ENCODE measurements at places on chromosomes 7 and 10.
A peak's percentile ranks its signal among the peaks of the same experiment; 100 is the strongest.

DNA sequence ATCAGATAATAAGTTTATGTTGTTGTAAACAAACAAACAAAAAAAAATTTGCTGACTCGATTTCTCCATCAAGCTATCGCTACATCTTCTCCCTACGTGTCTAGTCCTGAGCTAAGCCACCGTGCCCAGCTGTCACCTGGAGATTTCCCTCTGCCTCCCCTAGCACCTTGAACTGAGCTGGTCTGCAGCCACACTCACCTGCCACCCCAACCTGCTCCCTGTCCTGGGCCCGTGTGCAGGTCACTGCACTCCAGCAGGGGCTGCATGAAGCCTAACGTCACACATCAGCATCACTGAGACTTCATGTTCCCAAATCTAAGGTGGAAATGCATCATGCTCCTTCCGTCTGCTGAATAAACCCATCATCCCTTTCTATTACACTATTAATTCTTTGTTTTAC is 44.4 kb downstream of the TEX36 start:
- DNase-seq: no peak

- no peak for DNase-seq
These were observed 176.4 kb downstream of the AHR start for GRCh38 chr7:17474724-17475344.

DNA sequence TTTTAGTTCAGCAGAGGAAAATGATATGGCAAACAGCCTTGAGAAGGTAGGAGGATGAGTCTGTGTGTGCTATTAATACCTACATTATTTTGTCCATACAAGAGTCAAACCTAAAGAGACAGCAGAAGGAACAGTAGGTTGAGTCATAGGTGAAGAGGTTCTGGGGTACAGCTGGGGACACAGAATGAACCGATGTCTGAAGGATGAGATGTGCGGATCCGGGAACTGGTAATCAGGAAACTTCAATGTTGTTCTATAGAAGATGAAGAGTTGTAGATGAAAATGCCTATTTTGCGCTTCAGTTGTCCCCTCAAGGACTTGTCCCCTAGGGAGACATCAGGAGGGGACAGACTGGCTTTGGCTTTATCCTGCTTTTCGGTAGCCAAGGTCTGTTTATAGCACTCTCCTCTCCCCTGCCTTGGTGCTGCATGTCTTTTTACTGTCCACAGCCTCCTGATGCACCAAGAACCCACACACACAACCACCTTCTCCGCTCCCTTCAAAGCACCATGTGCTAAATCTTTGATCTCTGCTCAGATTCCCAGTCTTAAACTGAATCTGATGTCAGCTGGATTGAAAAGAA is 94.6 kb downstream of the GNAT3 start:
- no peak for DNase-seq

DNA sequence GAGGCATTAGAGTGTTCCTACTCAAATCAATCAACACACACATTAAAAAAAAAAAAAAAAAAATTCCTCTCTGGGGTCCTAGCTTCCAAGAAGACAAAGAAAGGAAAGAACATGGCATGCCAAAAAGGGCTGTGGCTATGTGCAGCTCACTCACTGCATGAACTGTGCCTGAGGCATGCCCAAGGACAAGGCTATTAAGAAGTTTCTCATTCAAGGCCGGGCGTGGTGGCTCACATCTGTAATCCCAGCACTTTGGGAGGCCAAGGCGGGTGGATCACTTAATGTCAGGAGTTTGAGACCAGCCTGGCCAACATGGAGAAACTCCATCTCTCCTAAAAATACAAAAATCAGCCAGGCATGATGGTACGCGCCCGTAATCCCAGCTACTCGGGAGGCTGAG is 41.9 kb upstream of the PPP3CB start:
- no peak for DNase-seq

DNA sequence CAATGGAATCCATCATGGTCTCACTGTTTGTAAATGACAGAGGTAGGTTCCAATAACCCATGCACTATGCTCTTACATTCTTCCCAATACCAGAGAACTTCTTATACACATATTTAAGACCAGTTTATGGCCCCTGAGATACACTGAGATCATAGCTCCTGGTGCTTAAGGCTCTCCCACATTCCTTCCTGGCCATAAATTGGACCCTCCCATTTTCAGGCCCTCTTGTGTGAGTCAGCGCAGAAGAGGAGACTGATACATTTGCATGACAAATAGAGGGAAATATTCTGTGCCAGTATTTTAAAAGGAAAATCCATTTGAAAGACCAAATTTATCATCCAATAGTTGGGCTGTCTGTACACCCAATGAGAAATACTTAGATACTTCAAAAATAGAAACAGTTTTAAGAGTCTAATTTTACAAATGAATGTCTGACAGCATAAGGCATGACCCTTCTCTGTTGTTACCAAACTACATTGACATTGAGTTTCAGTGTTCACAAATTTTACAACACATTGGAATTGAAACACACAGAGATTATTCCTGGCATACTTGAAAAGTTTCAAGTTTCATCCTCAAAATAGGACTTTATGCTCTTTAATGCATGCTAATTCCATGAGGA is 35.3 kb downstream of the SLC16A9 start:
- peak; percentile 33 for DNase-seq

GRCh38 chr7:143906895-143907294 is 4.9 kb upstream of the TCAF1 start:
- DNase-seq: no peak

DNA sequence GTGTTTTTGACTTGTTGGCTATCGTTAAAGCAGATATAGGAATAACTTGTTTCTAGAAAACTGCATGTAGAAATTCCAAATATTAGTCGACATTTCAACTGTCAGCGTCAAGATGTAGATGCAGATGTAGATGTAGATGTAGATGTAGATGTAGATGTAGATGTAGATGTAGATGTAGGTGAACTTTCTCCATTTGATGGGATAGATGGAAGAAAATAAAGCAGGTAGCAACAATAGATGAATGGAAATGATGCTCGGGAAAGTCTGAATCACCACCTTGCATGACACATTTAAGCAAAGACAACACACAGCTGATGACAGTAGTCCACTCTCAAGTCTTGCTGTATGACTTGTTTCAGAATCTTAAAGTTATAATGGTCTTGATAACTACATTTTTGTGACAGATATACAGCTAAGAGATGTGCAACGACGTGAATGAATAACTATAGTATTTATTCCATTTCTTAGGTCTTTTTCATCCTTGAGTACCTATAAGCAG is 53.5 kb downstream of the SND1 start:
- no peak for DNase-seq

- peak; percentile 20 for DNase-seq
These were observed 24.3 kb downstream of the FAM20C start for GRCh38 chr7:216360-217300.

- DNase-seq: no peak
These were observed 100.6 kb downstream of the ICA1 start for GRCh38 chr7:8161364-8161828.

- no peak for DNase-seq
These were observed 167.8 kb downstream of the RAMP3 start for GRCh38 chr7:45325378-45325777.

DNA sequence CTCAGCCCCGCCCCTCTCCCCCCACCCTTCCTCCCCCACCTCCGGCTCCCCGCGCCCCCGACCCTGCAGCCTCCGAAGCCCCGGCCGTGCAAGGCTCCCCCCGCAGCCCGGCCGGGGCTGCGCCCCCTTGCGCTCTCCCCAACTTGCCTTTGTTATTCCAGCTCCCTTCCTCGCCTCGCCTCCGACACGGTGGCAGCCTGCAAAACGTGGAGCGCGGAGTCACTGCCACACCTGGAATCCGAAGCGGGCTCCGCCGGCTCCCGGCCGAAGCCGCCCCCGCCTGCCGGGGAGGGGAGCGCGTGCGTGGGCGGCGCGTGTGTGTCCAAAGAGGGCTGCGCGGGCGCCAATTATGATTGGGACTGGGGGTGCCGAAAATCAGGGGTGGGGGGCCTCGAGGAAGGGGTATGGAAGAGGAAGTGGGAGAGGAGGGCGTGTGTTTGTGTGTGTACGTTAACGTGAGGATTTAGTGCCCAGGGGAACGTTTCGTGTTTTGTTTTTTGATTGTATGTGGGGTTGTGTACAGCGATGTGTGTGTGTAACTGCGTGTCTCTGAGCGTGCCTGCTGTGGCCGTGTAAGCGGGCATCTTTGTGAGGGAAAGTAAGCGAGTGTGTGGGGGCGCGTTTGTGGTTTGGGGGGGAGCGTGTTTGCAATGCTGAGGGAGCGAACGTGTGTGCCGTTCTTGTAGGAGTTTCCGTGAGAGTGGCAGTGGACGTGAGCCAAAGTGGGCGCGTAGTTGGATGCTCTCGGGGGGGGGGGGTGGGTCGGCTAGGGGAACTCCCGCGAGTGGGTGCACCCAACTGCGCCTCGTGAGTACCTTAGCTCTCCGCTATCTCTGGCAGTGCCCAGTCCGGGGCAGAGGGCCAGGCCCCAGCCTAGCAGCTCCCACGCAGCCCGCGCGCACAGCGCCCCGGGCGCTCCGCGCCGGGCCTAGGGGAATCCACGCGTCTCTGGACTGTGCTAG is 1.2 kb upstream of the ZMIZ1 start:
- peak; percentile 88 for DNase-seq

GRCh38 chr7:116525298-116525912 is 569 bp downstream of the CAV1 start:
- no peak for DNase-seq

GRCh38 chr7:100803398-100804161 is 23.7 kb downstream of the EPHB4 start:
- peak; percentile 89 for DNase-seq

DNA sequence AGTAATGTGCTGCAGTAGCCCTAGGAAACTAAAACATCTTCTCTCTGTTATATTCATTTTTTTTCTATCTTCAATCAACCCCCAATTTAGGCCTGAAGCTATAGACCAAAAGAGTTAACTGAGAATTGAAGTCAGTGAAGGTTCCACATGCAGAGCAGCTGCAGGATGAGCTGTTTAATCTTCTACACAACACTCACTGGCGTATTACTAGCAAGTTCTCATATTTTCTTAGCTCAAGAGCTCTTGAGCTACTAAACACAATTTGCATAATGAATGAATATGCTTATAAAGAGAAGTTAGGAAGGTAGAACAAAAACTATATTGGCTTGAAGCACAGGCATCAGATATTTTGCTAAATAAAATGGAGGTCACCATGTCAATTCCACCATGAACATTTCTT is 41.2 kb upstream of the GPR22 start:
- DNase-seq: no peak

DNA sequence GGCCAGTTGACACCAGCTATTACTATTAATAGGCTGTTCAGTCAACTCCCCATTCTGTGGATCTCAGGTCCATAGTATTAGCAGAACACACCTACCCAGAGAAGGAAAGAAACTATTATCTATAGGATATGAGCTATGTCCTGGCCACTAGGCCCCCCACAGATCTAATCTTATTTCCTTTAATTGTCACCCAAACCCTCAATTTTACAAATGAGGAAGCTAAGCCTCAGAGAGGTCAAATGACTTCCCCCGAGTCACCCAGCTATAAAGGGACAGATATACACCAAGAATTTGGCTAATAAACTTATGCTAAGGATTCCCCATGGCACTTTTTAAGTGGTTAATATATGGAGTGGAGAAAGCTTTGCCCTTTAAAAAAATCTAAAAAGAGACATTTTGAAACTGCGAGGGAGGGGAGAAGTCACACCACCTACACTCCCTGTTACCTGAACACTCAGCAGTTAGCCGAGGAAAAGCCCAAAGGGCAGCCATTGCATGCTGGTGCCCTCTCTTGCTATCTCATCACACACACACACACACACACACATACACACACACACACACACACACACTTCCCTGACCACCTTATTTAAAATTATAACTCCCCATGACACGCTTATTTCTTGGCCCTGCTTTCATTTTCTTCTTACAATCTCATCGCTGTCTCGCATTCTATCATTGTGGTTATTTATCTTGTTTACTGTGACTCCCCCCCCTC is 157.0 kb upstream of the ADO start:
- no peak for DNase-seq

DNA sequence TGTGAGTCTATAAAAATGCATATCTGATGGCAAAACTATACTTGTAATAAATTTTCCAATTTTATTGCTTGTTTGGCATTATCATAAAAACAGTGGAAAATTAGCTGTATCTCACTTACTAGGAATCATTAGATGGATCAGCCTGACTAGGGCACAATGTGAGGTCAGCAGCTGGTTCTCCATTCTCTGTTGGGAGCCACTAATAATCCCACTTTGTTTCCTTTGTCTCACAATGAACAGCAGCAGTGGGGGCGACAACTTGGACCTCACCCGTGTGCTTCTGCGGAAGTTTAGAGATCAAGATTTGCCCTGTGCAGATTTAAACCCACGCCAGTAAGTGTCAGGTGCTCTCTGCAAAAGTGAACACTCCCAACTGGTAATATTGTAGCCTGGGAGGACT is 295.5 kb downstream of the ABCA13 start:
- no peak for DNase-seq

Data from AG10803 (cell line).